ENCODE measurements at places on chromosomes 12 and 14.
A peak's percentile ranks its signal among the peaks of the same experiment; 100 is the strongest.

GRCh38 chr12:121388421-121388981 is 11.4 kb upstream of the RNF34 start:
- DNase-seq = peak; percentile 36

DNA sequence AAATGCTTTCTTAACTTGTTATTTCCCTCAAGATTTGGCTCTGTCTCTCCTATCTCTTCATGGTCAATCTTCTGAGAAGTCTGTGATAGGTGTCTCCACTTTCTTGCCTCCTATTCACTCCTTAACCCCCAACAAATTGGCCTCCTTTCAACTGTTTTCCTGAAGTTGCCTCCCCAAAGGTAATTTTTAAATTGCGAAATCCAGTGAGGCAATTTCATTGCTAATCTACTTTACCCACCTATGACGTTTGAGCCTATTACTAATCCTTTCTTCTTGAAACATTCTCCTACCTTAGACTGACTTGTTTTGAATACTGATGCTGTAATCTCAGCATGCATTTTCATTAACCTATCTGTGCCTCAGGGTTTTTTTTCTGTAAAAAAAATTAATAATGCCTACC is 6.0 kb upstream of the KCNH5 start:
- DNase-seq = no peak

DNA sequence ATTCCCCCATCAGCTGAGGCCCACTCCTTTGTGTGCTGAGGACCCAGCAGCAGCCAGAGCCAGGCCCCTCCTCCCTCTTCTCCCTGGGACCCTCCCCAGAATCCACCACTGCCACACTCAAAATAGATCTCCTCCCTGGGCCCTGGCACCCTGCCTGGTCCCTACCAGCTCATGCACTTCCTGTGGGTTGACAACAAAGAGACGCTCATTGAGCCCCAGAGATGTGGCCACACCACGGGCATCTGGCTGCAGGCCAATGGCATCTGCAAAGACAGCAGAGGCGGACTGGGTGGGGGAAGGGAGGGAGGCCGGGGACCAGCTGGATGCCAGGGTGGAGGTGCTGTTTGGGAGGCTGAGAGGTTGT is 16.0 kb upstream of the ENDOU start:
- DNase-seq = no peak

DNA sequence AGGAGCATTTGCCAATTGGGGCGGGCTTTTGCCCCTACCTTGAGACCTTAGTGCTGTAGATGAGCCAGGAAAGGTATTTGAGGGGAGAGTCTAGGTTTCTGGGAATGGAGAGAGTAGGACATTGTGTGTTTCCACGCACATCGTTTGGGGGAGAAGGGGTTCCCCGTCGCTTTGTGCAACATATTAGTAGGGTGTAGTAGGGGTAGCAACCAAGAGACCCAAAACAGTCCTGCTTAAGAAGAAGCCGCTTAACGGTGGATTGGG is 694 bp upstream of the PTGES3 start:
- DNase-seq = no peak

GRCh38 chr14:32078858-32079216 is 1.7 kb downstream of the ARHGAP5 start:
- DNase-seq = no peak

- DNase-seq = no peak
Observed at GRCh38 chr12:94488463-94488862, 28.8 kb upstream of the CEP83 start.

DNA sequence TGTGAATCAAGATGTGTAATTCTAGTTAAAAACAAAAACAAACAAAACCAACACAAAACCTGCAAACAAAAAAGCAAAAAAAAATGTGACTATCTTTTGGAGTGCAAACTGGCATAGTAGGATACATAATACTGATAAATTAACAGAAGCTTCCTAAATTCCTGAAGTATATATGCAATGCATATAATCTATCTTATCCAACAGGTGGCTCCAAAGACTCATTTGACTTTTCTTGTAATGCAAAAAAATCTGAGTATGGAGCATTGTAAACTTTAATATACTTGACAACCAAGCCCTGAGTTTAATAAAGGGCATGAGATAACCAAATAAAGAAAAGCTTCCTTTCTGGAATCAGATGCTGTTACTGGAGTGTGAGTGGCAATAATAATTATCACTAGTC is 1003.6 kb downstream of the FSCB start:
- no peak for DNase-seq

GRCh38 chr12:52074971-52075724 is 4.4 kb upstream of the SMIM41 start:
- no peak for DNase-seq

DNA sequence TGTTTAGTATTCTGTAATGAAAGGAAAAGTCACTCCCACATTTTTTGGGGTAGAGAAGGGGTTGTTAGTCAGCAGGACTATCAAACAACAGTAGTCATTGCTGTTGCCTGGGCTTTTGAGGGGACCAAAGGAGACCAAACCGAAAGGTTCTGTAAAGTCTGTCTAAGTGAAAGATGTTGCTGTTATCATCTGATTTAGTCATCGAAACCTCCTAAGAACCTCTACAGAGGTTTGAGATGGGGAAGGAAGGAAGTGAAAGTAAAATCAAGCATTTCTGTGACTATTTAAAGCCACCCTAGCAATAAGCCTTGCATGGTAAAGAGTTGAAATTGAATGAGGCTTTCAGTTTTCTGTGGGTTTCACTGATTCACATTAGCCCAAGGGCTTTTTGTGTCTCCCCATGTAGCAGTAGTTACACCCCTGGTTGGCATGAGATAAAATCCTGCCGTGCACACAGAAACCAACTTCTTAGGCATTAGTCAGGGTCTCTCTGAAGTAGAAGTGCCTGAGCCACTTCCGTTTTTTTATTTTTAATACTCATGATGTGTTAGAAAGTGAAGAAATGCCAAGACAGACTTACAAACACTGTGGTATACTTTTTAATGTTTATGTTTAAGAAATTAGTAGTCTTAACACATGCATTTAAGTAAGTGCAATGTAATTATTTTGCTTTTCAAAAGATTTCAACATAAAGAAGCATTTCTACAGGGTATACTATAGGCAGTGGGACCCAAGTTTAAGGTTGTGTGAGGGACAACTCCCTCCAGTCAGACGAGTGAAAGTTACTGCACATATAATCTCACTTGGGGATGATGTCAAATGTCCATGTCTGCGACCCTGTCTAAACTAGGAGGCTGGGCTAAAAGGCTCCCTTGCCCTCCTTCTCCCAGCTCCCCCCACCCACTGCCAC is 50.4 kb downstream of the DYRK2 start:
- no peak for DNase-seq

GRCh38 chr12:86698641-86698980 is 442.4 kb upstream of the MGAT4C start:
- no peak for DNase-seq

- no peak for DNase-seq
Observed at GRCh38 chr12:32110942-32111341, 4.3 kb downstream of the BICD1 start.

DNA sequence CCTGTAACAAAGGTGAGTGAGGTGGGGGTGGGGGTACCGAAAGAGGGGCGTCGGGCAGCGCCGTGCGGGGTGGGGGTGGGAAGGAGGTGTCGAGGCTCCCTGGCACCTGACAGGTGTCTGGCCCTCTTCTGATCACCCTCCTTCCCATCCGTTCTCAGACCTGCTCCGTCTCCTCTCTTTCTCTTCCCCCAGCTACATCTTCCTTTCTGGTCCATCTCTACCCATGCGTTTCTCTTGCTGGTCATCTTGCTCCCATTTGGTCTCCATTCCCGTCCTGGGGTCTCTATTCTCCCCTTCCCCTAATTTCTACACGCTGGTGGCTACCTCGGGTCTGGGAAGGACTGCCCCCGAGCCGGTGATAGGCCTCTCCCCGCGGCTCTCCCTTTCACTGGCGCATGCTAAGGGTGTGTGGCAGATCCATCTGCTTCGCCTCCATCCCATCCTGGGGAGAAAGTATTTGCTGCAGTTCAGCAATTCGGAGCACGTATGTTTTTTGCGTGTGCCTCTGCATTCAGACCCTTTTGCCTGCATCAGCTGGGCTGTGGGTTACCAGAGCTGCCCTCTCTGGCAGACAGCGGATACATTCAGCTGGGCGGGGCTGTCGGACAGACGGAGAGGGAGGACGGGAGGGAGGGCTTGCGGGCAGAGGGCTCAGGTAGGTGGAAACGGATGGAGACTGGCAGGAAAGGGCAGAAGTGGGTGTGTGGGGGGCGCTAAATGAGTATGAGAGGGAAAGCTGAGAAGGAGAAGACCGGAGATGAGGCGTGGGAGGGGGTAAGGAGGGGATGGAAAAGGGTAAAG is 730 bp downstream of the CLSTN3 start:
- DNase-seq = no peak

GRCh38 chr14:102131741-102132140 is 8.0 kb upstream of the WDR20 start:
- DNase-seq = no peak

DNA sequence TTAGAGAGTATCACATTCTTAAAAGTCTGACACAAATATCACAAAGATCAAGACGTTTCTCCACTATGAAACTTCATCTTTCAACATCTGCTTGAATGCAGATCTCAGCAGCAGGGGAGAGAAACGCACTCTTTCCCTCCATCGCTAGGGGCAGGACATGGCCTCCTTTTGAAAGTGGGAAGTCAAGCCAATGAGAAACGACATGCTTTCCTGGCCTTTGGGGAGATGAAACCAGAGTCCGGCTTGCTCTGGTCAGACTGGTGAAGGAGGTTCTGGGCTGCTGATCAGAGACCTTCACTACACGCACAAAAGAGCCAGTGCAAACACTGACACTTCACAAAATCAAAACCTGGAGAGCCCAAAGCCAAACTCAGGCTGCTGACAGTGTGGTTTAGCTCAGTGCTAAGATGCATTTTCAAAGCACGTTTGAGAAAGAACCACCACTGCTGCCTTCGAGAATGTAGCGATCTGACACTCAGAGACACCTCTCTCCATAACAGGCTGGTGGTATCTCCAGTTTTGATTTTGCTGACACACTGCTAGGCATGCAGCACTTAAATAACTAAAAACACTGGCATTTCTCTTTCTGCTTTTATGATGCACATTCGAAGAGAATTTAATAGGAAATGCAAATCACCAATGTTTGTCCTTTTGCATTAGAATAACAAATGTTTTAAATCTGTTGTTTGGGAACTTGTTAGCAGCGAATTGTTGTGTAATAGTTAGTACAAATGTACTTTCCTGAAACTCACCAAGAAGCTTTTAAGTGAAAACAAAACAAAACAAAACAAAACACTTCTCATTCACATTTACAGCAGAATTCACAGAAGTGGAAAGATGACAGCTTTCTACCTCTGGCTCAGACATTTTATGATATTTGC is 93.9 kb upstream of the OVCH1 start:
- DNase-seq = no peak

- DNase-seq = no peak
Observed at GRCh38 chr12:122208073-122208820, 4.7 kb downstream of the B3GNT4 start.

- no peak for DNase-seq
Observed at GRCh38 chr14:33916663-33917565, 34.0 kb downstream of the EGLN3 start.

DNA sequence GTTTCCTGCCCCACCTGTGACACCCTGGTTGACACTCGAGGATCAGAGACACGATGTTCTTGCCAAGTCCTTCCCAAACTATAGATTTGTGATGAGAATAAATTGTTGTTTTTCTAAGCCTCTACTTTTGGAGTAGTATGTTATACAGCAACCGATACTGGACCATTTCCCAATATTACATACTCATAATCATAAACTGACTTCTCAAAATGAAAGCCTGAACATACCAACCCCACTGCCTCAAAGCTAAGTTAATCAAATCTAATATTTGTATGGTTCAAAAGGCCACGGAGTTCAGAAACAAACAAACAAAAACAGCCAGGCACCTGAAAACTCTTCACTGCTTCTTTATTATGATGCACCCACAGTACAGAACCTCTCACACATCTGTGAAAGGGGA is 52.3 kb upstream of the GPHB5 start:
- no peak for DNase-seq

- DNase-seq = no peak
Observed at GRCh38 chr12:2402073-2402579, 349.3 kb downstream of the CACNA1C start.

- DNase-seq = no peak
Observed at GRCh38 chr12:116697305-116697704, 40.6 kb downstream of the SPRING1 start.

- no peak for DNase-seq
Observed at GRCh38 chr12:47889040-47889439, 15.8 kb downstream of the VDR start.

DNA sequence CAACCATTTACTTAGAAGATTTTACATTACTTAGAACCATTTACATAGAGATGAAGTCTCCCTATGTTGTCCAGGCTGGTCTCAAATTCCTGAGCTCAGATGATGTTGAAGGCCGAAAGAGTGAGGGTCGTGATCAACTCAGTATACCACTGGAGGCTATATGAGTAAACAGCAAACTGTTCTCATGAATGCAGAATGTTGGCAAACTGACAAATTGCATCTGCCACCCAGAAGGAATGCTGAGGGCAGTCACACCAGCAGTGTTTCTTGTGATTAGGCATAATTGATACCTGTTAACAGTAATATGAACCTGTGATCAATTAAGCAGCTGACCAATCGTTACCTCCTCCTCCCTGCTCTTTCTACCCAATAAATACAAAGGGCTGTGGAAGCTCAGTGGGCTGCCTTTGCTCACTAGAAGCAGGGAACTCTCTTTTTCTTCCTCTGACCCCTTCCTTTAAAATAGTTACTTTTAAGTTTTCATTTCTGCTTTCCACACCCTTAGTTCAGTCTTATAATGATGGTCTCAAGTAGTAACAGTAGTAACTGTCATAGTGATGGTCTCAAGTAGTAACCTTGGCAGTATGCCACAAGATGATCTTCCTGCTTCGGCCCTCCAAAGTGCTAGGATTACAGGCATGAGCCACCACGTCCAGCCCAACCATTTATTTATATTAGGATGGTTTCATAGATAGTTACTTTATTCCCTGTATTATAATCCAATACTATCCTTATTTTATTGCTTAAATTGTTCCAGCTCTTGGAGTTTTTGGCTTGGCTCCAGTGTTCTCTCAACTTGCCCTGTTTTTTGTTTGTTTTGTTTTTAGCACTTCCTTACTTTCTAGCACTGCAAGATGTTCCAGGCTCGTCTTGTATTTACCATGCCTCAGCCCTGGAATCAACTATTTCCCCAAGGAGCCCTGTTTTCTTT is 25.8 kb downstream of the LIMA1 start:
- no peak for DNase-seq

GRCh38 chr12:42793166-42793565 is 203.6 kb upstream of the PRICKLE1 start:
- DNase-seq = no peak

DNA sequence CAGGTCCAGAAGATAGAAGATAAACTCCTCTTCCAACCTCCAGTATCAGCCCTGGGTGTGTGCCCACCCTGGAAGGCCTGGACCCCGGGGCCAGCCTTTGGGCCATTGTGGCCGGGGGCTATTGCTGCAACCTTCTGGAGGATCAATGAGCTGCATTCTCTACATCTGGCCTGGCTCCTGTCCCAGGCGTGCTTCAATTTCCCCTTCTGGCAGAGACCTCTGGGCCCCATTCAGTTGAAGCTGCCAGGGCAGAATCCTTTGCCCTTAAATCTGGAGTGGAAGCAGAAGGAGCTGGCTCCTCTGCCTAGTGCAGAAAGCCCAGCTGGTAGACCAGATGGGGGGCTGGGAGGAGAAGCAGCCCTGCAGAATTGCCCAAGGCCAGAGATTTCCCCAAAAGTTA is 10.0 kb downstream of the NYNRIN start:
- DNase-seq = no peak

Measured in glomerular endothelial cell (primary cell).